ENCODE measurements at places on chromosomes 16 and 17.

- DNase-seq, result no peak
These were observed 38.9 kb upstream of the SNN start for GRCh38 chr16:11629071-11630030.

- no peak for DNase-seq
These were observed 3.4 kb downstream of the WWOX start for GRCh38 chr16:78102865-78103264.

DNA sequence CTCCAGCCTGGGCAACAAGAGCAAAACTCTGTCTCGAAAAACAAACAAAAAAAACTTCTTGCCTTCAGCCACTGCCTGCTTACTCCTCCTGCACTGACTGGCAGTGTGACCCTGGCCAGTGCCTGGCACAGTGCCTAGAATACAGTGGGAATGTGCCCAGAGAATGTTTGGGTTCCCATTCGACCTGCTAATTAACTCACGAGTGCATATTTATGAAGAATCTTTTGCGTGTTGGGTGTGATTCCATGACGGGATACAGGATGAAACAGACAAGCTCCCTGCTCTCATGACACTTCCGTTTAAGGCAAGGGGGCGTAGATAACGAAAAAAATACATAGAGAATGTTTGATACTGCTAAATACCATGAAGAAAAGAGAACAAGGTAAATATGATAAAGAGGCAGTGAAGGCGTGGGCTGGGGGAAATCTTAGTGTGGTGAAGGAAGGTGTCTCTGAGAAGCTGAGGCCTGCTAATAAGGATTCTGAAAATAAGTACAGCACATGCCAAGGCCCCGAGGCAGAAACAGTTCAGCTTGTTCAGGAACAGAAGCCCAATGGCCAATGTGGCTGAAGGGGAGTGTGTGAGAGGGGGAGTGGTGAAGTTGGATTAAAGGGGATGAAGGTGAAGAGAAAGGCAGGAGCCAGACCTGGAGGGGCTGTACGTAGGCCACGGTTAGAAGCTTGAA lies 4.3 kb downstream of the ABI3 start:
- DNase-seq, result no peak

GRCh38 chr16:85125570-85126393 lies 13.5 kb upstream of the CIBAR2 start:
- no peak for DNase-seq

DNA sequence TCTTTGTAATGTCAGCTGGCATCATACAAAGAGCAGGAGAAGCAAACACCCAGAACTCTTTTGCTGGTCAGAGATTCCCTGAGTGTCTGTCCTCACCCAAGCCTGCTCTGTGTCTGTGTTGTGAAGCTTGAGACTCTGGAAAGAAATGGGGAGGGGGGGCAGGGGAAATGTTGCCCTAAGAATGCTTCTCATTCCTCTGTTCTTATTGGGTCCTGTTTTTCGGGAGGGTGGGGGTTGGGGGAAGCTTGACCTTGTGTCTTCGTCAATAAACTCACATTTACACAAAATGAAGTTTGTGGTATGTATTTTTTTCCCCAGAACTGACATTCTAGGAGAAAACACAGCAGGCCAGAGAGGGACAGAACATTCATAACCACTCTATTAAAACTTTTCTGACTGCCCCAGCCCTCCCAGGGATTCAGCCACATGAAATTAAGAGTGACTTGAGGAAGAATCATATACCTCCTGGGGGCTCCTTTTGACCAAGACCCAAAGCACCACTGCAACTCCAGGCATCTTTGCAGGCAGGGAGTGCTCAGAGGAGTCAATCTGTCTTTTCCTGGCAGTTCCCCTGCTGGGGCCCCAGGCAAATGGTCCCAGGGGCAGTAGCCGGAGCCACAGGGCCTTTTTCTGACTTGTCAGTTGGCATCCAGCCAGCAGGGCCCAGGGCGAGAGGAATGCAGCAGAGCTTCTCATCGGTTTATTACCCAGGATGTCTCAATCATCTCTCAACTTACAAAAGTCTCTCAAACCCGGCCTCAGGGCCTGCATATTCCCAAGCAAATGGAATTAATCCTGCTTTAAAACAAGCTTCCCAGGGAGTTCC lies 5.1 kb upstream of the RASL10B start:
- no peak for DNase-seq

- no peak for DNase-seq
These were observed 4.6 kb downstream of the OSBPL7 start for GRCh38 chr17:47816947-47817346.

DNA sequence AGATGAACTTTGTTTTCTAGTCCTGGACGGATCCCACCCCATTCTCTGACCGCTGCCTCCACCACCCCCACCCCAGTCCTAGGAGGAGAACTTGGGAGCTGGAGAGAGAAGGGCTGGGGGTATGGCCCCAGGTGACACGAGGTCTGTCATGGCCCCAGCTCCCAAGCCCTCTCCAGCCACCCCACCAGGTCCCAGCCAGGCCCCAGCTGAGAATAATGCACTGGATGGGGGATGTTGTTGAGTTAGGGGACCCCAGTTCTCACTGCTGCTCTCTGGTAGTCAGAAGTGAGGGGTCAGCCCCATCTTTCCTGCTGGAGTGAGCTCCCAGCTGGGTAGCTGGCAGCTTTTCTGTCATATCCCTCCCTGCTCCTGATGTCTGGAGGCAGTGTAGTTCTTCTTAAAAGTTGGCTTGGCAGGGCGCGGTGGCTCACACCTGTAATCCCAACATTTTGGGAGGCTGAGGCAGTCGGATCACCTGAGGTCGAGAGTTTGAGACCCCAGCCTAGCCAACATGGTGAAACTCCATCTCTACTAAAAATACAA lies 4.6 kb upstream of the COL1A1 start:
- DNase-seq, result no peak

DNA sequence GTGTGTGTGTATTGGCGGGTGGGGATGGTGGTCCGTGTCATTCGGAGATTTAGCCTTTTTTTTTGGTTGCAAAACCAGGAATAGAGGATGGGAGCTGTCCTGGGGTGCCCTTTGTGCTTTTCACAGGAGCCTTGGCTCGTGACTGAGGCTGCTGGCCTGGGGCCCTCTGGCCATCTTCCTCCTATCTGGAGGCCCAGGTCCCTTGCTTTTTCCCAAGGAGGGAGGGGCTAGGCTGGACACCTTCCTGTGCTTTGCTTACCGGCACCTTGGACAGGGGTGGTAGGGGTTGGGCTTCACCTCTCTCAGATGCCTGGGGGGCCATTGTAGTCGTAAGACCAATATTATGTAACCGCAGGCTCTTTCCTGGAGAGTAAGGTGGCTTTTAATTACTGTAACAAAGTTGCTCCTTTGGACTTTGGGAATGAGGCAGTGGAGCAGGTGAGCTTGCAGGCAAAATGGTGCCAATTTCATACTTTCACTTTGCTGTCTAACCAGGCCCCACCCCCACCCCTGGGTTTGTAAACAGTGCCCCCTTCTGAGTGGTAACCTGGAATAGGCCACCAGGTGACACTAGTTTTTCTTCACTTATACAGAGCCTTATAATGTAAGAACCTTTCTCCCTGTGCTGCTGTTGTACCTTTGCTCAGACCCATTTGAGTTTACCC lies 1.2 kb downstream of the DYNLL2 start:
- DNase-seq, result peak; percentile 69

DNA sequence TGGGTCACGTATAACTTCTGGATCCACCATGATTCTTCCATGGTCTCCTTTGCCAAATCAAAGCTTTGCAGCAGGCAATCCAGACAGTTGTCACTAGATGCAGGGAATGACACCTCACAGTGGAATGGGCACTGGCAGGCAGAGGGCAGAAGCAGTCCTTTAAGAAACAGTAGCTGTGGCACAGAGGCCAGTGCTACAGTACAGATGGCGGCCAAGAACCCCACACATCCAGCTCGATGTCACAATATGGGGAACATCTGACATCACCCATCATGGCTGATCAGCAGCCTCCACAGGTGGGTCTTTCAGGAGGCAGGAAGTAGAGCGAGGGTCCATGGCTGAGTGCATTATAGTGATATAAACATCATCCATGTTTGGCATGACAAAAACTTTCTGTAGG lies 18.8 kb upstream of the ERN1 start:
- DNase-seq, result no peak

All from CD4-positive, alpha-beta T cell treated with Interleukin-10 for 1 hour (primary cell).